ENCODE measurements at places on chromosomes 4 and X.

DNA sequence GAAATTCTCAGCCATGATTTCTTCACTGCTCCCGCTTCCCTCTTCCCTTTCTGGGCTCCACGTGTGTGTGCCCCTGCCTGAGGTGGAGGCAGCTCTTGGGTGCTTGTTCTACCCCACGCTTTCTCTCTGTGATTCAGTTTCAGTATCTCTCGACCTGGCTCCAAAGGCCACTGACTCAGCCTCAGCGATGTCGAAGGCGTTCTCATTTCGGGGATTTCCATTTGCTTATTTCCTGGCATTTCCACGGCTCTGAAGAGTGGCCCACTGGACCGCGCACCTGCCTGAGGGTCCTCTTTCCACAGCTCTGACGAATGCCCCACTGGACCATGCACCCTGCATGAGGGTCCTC lies 52.4 kb downstream of the GAK start:
- DNase-seq: no peak

DNA sequence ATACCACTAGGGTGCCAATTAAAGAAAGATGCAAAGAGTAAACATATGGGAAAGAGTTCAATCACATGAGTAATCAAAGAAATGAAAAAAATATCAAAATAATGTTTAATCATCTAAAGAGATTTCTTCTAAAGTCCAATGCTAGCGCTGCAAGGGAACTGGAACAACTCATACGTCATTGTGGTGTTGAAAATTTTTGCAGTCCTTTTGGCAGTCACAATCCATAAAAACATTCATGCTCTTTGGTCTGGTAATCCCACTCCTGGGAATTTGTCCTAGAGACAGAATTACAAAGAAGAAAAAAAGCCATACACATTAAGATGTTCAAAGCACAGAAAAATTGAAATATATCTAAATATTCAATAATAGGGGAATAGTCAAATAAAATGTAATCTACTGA lies 4.6 kb downstream of the P2RY4 start:
- DNase-seq: no peak

- DNase-seq: no peak
Observed at GRCh38 chr4:183149616-183150539, 50.8 kb downstream of the WWC2 start.

- DNase-seq: no peak
Observed at GRCh38 chr4:173573286-173573685, 43.3 kb upstream of the HAND2 start.

- DNase-seq: peak; percentile 7
Observed at GRCh38 chr4:113471146-113471860, 290.2 kb downstream of the CAMK2D start.

GRCh38 chrX:150185766-150186165 lies 177.4 kb upstream of the MAMLD1 start:
- no peak for DNase-seq

- no peak for DNase-seq
Observed at GRCh38 chr4:891747-892146, 40.4 kb downstream of the GAK start.

- DNase-seq: no peak
Observed at GRCh38 chrX:38357747-38358673, 5.6 kb downstream of the OTC start.

- DNase-seq: no peak
Observed at GRCh38 chrX:25733148-25733547, 405.0 kb upstream of the MAGEB18 start.

DNA sequence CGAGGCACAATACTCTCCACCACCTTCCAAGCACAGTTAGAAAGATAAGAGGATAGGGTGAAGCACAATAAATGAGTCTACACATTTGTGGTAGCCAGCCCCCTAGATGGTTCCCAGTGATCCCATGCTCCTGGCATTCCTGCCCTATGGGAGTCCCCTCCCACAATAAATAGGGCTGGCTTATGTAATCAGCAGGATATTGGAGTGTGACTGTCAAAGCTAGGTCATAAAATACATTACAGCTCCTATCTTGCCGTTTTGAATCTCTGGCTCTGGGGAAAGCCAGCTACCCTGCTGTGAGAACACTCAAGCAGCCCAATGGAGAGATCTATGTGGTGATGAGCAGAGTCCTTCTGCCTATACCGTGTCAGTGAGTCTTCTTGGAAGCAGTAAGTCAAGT lies 198.7 kb upstream of the NOCT start:
- no peak for DNase-seq

- no peak for DNase-seq
Observed at GRCh38 chr4:2301806-2302205, 39.9 kb upstream of the MXD4 start.

- DNase-seq: no peak
Observed at GRCh38 chr4:72076562-72076961, 44.8 kb downstream of the NPFFR2 start.

GRCh38 chrX:1803741-1804140 lies 188.9 kb downstream of the ASMT start:
- DNase-seq: no peak

DNA sequence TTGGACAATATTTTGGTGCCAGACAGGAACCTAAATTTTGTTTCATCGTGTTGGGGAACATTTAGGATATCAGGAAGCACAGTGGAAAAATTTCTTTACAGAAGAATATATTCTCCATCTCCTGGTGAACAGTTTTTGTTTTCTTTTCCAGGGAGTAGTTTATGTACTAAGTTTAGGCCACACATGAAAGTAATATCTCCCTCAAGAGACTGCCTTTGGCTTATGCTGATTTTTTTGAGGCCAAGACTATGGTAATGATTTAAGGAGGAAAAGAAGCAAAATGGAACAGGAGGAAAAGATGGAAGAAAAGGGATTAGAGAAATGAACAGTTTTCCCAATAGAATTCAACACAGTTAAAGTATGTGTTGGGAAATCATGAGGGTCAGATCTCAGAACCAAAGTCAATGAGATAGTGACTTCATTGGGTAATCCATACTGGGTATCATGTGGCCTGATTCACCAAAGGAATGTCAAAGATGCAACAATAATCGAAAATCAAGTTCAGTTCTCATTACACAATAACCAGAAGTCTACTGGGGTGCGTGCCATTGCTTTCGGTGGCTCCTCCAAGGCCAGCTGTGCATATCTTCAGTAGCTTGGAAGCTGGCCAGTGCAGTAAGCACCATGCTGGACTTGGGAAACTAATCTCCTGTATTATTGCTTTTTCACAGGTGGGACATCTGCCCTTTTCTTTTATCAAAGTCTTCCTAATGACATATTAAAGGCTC lies 234.8 kb downstream of the COL25A1 start:
- peak; percentile 8 for DNase-seq

DNA sequence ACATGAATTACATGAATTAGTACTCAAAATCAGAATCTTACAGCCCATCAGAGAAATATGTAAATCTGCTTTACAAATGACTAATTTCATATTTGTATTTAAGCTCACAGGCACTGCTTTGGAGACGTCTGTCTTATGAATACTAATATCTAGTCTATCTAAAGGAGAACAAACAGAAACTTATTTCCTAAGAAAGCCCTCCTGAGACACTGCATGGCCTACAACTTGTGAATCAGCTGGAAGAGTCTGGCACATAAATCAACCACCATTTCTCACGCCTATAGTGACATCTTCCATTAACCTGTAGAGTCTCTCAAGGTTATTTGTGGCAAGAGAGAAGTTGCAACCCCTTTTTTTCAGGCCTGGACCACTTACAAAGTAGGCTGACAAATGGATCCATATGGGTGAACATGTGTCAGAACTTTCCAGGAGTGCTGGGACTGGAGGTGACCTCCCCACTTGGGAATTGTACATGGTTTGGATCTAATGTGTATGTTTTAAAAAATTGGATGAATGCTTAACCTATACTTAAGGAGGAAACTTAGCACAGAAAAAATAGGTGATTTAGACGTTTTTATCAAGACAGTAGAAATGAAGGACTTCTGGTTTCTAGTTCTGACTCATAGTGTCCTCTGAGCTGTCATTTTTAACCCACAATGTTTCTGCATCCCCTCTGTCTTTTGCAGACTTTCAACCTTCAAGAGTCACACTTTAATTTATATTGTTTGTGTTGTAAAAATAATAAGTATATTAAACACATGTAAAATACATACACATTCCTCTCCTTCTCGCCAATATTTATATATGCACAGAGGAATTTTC lies 83.2 kb upstream of the ARHGAP24 start:
- no peak for DNase-seq

Data from AG08395 (cell line).